Amniotic epithelial cell (primary cell): ENCODE measurements at places on chromosomes 2 and 18.

DNA sequence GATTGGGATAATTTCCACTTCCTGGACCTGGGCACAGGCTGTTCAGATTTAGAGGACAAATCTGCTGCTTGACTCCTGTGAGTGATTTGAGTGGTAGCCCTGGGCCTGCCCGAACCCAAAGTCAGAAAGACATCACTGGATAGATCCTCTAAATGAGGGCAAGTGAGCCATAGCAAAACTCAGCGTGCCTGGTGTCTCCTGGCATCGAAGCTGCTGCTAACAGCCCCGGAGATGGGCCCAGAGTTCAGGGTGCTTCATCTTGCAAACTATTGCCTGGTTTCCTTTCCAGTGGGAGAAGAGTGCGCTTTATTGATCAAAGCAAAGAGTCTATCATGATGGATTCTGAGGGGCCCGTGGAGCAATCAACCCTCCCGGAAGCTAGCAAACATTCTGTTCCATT lies 153.1 kb upstream of the KLHL29 start:
- DNase-seq, result no peak

- DNase-seq, result no peak
These were observed 194.3 kb downstream of the MTX2 start for GRCh38 chr2:176463546-176463945.

DNA sequence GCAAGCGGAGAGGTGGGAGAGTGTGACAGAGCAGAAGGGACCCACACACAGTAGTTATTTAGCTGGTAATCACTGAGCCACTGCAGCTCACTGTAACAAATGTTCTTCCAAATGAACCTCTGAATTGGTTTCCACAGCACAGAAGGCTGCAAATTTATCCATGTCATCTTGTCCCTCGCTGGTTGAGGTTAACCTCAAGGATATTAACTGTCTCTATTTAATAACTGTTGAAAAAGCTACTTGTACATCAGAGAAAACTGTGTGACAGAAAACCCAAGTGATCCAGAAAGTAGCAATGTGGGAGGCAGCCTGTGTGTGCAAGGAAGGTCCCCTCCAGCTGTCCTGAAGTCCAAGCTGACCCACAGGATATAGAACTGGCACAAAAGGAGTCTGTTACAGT lies 153.6 kb downstream of the DSEL start:
- peak; percentile 5 for DNase-seq

GRCh38 chr2:62765619-62766376 lies 60.3 kb downstream of the EHBP1 start:
- peak; percentile 12 for DNase-seq
